ENCODE measurements at places on chromosomes 2 and 18.

DNA sequence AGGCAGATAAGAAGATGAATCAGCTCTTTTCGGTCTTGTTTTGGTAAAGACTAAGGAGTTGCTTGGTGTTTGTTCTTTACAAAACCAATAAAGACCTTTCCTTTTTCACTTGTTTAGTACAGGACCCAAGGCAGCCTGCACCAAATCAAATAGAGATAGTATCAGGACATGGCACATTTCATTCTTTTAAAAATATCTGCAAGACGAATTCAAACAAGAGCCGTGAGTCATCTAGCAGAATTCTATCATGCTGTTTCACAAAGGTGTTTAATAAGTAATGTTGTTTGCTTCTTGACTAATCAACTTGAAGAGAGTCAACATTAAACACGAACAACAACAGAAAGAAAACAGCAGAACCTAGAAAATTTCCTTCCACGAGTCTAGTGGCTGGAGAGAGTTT is 102.8 kb upstream of the TTN start:
- no peak for DNase-seq

GRCh38 chr2:98379311-98380202 is 33.3 kb downstream of the CNGA3 start:
- no peak for DNase-seq

GRCh38 chr18:11847811-11848210 is 3.4 kb upstream of the CHMP1B start:
- DNase-seq, result no peak

- no peak for DNase-seq
These were observed at the start of gene GREB1L for GRCh38 chr18:21242141-21242779. GREB1L (plus strand) TSS chr18:21242232; CDS start chr18:21383519, 141,287 bp downstream.

- no peak for DNase-seq
These were observed 45.3 kb downstream of the SCTR start for GRCh38 chr2:119478978-119479295.

DNA sequence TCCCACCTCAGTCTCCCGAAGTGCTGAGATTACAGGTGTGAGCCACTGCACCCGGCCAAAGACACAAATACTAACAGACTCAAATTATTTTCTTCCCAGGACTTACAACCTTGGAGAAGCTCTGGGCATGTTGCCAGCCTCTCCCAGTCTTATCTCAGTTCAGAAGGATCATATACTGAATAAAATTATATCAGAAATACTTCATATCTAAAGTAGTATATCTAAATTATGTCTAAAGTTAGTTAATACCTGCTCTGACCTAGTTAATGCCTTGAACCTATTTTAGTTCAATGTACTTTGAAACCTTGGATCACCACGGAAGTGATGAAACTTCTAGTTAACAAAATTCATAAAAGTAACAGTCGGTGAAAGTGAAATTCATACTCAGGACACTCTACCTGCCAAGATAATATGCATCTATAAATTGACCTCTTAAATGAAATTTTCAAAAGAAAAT is 34.4 kb upstream of the CYBRD1 start:
- no peak for DNase-seq
